ENCODE measurements at places on chromosomes 7 and 10.

- no peak for DNase-seq
These were observed 14.0 kb downstream of the AMZ1 start for GRCh38 chr7:2701832-2702593.

DNA sequence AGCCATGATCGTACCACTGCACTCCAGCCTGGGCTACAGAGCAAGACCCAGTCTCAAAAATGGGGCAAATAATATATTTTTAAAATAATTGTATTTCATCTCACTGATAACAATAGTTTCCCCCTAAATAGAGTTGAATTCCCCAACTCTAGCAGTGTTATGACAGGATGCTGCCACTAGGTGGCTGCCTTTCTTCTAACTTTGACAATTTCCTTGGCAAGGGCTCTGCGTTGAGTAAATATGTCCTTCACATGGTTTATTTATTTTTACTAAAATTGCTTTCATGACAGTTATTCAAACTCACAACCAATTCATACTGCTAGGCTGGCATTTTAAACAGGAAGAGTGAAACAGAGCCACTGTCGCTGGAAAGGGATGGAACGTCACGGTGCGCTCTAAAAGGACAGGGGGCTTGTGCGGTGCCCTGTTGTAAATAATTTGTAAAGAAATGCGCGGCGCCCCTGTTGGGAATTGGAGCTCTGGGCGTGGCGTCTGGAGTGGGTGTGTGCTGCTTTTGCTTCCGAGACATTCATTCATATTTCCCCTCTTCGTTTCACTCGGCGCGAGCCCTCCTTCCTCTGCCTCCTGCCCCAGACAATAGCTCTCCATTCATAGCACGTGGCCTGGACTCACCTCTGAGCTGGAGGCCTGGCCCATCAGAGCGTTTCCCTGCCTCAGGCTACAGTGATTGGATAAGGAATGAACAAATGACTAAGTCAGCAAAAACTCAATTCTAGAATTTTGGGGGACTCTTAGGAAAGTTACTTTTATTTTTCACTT is 20.5 kb upstream of the PITRM1 start:
- DNase-seq: no peak

- no peak for DNase-seq
These were observed 44.9 kb downstream of the JCAD start for GRCh38 chr10:30014511-30014910.

DNA sequence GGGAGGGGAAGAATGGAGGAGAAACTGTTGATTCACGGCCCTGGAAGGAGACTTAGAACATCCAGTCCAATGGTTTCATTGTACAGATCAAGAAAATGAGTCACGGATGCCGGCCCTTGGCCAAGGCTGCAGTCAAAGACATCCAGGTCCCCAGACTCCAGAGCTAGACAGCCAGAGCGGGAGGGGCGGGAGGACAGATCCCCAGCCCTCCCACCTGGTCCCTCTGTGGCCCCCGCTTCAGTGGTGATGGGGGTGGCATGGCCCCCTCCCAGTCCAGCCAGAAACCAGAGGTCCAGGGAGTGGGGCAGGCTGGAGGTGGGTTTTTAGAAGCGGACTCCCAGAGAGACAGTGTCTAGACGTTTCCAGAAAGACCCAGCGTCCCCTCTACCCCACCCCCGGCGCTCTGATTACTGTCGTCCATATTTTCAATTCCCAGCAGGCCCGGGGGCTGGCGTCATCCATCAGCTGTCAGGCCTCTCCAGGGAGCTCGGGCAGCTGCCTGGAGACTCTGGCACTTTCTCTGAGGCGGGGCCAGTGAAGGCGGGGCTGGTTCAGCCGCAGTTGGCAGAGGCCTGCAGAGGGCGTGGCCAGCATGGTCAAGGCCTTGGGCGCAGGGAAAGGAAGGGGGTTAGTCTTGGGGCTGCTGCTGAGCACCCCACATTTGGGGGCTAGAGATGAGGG is 8.0 kb upstream of the HSPB1 start:
- DNase-seq: no peak

GRCh38 chr7:135330088-135330487 is 96.5 kb downstream of the STRA8 start:
- DNase-seq: no peak

DNA sequence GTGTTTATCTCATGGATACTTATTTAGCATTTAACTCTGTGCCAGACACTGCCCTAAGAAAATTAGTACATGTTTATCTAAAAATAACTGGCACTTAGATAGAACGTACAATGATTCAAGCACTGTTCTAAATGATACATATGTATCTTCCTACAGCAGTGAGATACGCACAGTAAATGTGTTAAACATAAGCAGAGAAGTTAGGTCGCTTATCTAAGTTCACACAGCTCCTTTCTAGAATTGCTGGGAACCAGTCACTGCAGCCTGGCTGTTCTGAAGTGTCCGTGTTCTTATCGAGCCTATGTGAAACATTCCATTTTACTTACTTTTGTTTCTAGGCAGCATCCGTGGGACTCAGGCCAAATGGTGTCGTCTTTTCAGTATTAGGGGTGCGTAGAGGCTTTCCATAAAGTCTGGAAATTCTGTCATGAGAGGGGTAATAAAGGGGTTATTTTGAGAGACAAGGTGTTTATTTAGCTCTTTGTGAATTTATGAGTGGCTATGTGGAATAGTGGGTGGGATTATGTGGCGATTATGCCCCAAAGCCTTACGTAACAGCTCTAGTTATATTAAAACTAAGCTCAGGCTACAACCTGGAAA is 186.9 kb downstream of the SND1 start:
- no peak for DNase-seq

GRCh38 chr7:158397885-158398284 is 189.7 kb downstream of the PTPRN2 start:
- no peak for DNase-seq

GRCh38 chr10:26448292-26448691 is 10.2 kb downstream of the APBB1IP start:
- DNase-seq: no peak

DNA sequence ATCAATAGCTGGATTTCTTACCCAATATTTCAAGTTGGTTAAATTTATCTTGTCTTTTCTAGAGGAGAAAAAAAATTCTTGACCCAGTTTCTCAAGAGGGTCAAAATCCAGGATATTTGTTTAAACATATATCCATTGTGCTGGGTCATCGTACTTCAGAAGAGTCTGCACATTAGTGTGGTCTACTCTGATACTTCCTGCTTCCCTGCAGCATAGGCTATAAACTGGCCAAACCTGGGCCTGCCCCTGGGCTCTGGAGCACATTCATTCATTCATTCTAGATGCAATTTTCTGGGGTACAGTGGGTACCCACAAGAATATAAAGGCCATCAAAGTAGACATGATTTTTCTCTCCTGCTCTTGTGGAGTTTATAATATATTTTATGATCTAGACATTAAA is 142.1 kb upstream of the WNT16 start:
- DNase-seq: no peak

GRCh38 chr7:132956556-132956955 is 125.3 kb downstream of the CHCHD3 start:
- DNase-seq: no peak

DNA sequence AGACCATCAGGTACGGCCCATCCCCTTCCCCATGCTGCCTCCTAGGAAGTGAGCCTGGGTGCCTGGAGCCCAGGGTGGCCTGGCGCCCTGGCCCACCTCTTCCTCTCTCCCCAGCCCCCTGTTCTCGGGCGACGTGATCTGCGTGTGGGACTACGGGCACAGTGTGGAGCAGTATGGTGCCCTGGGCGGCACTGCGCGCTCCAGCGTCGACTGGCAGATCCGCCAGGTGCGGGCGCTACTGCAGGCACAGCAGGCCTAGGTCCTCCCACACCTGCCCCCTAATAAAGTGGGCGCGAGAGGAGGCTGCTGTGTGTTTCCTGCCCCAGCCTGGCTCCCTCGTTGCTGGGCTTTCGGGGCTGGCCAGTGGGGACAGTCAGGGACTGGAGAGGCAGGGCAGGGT is 17.0 kb downstream of the ASL start:
- no peak for DNase-seq

DNA sequence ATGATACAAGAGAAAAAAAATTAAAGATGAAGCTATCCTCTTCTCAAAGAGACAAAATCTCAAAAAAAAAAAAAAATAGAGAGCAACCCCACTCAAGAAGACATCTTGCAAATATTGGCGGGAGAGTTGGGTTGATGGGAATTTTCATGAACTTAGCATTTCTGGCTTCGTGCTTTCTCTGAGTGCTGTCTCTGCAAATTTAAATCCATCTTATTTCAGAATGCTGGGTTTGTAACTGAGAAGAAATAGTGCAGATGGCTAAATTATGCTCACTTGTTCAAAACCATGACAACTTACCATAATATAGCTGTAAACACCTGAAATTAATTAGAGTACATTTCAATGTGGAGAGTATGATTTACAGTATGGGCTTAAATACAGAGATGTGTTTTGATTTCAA is 484.8 kb upstream of the CELF2 start:
- no peak for DNase-seq
